B cell (primary cell): ENCODE measurements at places on chromosomes 4 and X.

GRCh38 chr4:52868133-52868532 lies 6.0 kb downstream of the RASL11B start:
- no peaks in the 10 kb centered on the region for H3K4me1 ChIP-seq
- H3K36me3 ChIP-seq = no peaks in the 10 kb centered on the region
- DNase-seq = no peak

GRCh38 chr4:42498040-42498439 lies 100.8 kb downstream of the SHISA3 start:
- DNase-seq = no peak
- peaks cover 19% of the 10 kb centered on the region for H3K36me3 ChIP-seq
- H3K4me3 ChIP-seq = no peak overlapping the region
- H3K27ac ChIP-seq = no peak overlapping the region

DNA sequence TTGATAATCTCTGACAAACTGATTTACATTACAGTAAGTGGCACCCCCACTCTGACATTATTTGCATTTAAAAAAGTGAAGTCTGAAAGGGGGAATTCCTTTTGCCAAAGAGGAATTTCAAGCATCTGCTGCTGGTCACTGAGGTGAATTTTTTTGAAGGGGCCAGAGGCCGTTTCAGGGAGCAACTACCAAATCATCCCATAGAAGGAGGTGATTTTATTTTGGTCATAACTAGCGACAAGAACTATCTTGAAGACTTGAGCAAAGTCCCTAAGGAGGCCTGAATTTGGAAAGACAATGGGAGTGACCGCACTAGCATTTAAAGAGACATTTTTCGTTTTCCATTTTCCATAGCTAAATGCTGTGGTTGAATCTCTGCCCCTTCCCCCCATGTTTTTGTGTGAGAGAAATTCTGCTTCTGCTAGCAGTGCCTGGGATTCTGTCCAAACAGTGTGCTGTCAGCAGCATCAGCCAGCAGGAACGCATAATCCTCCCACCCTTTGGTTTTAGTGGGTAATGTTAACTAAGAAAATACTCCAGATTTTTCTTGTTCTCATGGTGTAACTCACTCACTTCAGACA lies 110.1 kb upstream of the MED14 start:
- DNase-seq = no peak
- no peaks in the 10 kb centered on the region for H3K4me1 ChIP-seq
- no peaks in the 10 kb centered on the region for H3K36me3 ChIP-seq
- H3K27me3 ChIP-seq = no peaks in the 10 kb centered on the region
- no peak overlapping the region for H3K4me3 ChIP-seq
- no peak overlapping the region for H3K27ac ChIP-seq

GRCh38 chr4:36208893-36209473 lies 35.3 kb downstream of the ARAP2 start:
- DNase-seq = no peak
- H3K27ac ChIP-seq = no peak overlapping the region
- H3K4me3 ChIP-seq = no peak overlapping the region
- peaks cover 26% of the 10 kb centered on the region for H3K36me3 ChIP-seq
- H3K4me1 ChIP-seq = peaks cover 6% of the 10 kb centered on the region

GRCh38 chr4:2804973-2805501 lies 12.2 kb downstream of the SH3BP2 start:
- H3K36me3 ChIP-seq = peaks cover 10% of the 10 kb centered on the region
- peak overlapping the region; percentile 89 for H3K27ac ChIP-seq
- no peak for DNase-seq
- peaks cover 93% of the 10 kb centered on the region for H3K4me1 ChIP-seq
- no peaks in the 10 kb centered on the region for H3K27me3 ChIP-seq

GRCh38 chrX:3514996-3515395 lies 168.5 kb upstream of the MXRA5 start:
- no peaks in the 10 kb centered on the region for H3K27me3 ChIP-seq
- no peak overlapping the region for H3K4me3 ChIP-seq
- no peaks in the 10 kb centered on the region for H3K4me1 ChIP-seq
- H3K36me3 ChIP-seq = no peaks in the 10 kb centered on the region
- no peak overlapping the region for H3K27ac ChIP-seq
- DNase-seq = no peak

GRCh38 chrX:153974726-153975286 lies 2.3 kb downstream of the TMEM187 start:
- no peak overlapping the region for H3K4me3 ChIP-seq
- DNase-seq = no peak
- peak overlapping the region; percentile 100 for H3K27ac ChIP-seq
- H3K4me1 ChIP-seq = peaks cover 21% of the 10 kb centered on the region
- no peaks in the 10 kb centered on the region for H3K27me3 ChIP-seq
- no peaks in the 10 kb centered on the region for H3K36me3 ChIP-seq

GRCh38 chr4:122331195-122331594 lies 47.6 kb upstream of the ADAD1 start:
- H3K4me3 ChIP-seq = no peak overlapping the region
- H3K27ac ChIP-seq = no peak overlapping the region
- H3K4me1 ChIP-seq = no peaks in the 10 kb centered on the region
- peaks cover 16% of the 10 kb centered on the region for H3K36me3 ChIP-seq
- H3K27me3 ChIP-seq = no peaks in the 10 kb centered on the region

- H3K27ac ChIP-seq = no peak overlapping the region
- no peaks in the 10 kb centered on the region for H3K36me3 ChIP-seq
- H3K4me1 ChIP-seq = no peaks in the 10 kb centered on the region
- H3K27me3 ChIP-seq = peaks cover 4% of the 10 kb centered on the region
Measured at GRCh38 chr4:26023203-26023972, 109.4 kb downstream of the SMIM20 start.

DNA sequence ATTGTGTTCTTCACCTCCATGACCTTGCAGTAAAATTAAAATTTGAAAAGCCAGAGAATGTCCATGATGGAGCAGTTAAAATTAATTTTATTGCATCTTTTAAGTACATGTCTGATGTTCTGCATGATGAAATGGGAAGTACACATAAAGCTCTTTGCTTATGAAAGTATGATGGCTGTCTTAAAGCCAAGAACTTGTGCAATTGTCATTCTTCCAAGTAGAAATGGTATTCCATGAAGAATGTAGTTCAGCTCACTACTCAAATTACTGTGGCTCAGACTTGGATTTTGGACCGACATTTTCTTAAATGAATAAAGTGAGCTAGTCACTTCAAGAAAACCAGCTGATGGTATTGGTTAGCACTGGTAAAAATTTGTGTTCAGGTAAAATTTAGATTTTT lies 161.7 kb upstream of the CXCL13 start:
- H3K27me3 ChIP-seq = no peaks in the 10 kb centered on the region
- H3K36me3 ChIP-seq = no peaks in the 10 kb centered on the region
- H3K27ac ChIP-seq = no peak overlapping the region
- no peak for DNase-seq
- no peaks in the 10 kb centered on the region for H3K4me1 ChIP-seq
- no peak overlapping the region for H3K4me3 ChIP-seq

- no peaks in the 10 kb centered on the region for H3K4me1 ChIP-seq
- no peak overlapping the region for H3K27ac ChIP-seq
- H3K36me3 ChIP-seq = no peaks in the 10 kb centered on the region
- no peaks in the 10 kb centered on the region for H3K27me3 ChIP-seq
- H3K4me3 ChIP-seq = no peak overlapping the region
Measured at GRCh38 chrX:9807355-9808182, 21.3 kb downstream of the SHROOM2 start.

DNA sequence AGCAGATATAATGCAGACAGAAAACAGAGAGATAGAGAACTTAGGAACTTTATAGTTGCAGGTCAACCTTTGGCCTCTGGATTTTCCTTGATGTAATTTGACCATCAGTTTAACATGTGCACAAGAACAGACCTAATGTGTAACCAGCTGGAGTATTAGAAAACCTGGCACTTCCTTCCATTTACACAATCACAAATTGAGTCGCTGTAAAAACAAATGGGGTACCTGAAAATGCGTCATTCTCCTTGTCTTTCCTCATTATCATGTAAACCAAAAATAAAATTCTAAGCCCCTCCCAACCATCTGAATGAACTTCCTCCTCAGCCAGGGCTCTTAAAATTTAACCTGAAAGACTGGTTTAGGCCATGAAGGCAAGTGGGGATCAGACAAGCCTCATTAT lies 358.4 kb upstream of the MAGEB16 start:
- H3K4me1 ChIP-seq = no peaks in the 10 kb centered on the region
- no peaks in the 10 kb centered on the region for H3K27me3 ChIP-seq
- H3K4me3 ChIP-seq = no peak overlapping the region
